ENCODE measurements at places on chromosomes 13 and 19. TPM values are rescaled to one million over a fixed set of nuclear protein-coding genes. Genes with fewer than 3 reads are reported as not detected.

DNA sequence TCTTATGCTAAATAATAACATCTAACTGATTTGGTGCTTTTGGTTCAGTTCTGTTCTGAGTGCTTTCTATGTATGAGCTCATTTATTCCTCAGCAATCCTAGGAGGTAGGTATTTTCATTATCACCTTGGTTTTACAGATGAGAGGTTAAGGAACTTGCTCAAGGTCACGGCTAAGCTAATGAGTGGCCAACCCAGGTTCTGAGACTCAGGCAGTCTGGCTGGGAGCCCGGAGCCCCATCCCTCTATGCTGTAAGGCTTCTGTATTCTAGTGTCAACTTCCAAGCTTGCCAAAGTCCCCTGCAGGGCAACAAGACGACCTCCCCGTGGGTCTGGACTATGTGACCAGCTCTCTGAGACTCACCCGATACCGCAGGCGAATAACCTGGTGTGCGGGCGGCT is 60.5 kb downstream of the PARP4 start:
- H3K27ac ChIP-seq, result no peak overlapping the region
- H3K27me3 ChIP-seq, result no peaks in the 10 kb centered on the region
- DNase-seq, result no peak
- H3K36me3 ChIP-seq, result peaks cover 82% of the 10 kb centered on the region
- H3K4me1 ChIP-seq, result no peaks in the 10 kb centered on the region

DNA sequence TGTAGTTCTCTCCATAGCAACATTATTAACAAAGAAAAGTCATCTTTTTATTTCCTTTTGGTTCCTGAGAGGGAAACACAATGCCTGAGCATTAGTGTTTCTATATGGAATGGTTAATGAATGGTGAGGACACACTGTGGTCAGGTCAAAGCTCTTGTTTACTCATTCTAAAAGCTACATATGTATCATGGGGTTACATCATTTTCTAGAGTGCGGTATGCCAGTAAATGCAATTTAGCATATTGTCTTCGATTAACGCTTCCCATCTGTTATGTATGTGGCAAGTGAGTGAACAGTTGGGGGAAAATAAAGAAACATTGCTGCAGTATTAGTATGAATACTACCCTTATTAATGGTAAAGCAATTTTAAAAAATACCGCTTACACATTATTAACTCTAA is 1152.2 kb upstream of the SPRY2 start:
- no peaks in the 10 kb centered on the region for H3K4me1 ChIP-seq
- no peak for DNase-seq
- H3K27ac ChIP-seq, result no peak overlapping the region

Gene ATP4B
- not detected for total RNA-seq

GRCh38 chr13:63042686-63043085 is 1627.0 kb upstream of the PCDH20 start:
- H3K4me3 ChIP-seq, result no peak overlapping the region
- H3K36me3 ChIP-seq, result no peaks in the 10 kb centered on the region
- peaks cover 15% of the 10 kb centered on the region for H3K4me1 ChIP-seq
- H3K27me3 ChIP-seq, result no peaks in the 10 kb centered on the region
- no peak for DNase-seq

- DNase-seq, result no peak
- H3K36me3 ChIP-seq, result peaks cover 68% of the 10 kb centered on the region
- no peak overlapping the region for H3K27ac ChIP-seq
- H3K27me3 ChIP-seq, result no peaks in the 10 kb centered on the region
- no peak overlapping the region for H3K4me3 ChIP-seq
- H3K4me1 ChIP-seq, result peaks cover 25% of the 10 kb centered on the region
Measured at GRCh38 chr19:1121395-1121794, 17.6 kb downstream of the GPX4 start.

DNA sequence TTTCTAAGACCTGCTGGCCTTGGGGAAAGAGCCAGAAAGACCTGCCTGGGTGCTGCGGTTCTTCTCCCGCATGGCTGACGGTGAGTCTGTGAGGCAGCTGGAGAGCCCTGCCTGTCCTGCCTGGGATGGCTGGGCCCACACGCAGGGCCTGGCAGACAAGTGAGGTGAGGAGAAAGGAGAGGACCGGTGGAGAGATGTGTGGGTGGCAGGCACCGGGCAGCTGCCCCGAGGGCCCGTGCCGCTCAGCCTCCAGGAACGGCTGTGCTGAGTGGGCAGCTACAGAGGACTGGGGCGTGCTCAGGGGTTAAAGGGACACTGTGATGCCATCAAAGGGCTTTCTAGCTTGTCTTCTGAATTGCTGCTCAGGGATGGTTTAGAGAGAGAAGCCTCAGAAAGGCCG is 53.8 kb downstream of the MLLT1 start:
- H3K27ac ChIP-seq, result no peak overlapping the region
- peaks cover 74% of the 10 kb centered on the region for H3K36me3 ChIP-seq
- H3K27me3 ChIP-seq, result no peaks in the 10 kb centered on the region
- H3K4me1 ChIP-seq, result peaks cover 18% of the 10 kb centered on the region

Gene C19orf81
- not detected for total RNA-seq

DNA sequence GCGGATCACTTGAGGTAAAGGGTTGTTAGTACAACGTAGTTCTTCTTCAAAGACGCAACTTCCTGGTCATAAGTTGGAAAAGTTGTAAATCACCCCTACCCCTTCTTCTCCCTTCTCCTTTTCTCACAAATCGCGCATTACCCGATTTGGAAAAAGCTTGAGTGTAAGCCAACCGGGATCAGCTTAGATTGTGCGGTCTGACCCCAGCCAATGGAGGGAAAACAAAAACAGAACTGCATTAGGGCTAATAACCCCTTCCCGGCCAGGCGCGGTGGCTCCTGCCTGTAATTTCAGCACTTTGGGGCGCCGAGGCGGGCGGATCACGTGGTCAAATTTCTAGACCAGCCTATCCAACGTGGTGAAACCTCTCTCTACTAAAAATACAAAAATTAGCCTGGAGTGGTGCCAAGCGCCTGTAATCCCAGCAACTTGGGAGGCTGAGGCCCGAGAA is 806 bp downstream of the ZNF90 start:
- no peak for DNase-seq
- no peaks in the 10 kb centered on the region for H3K27me3 ChIP-seq
- H3K4me3 ChIP-seq, result peak overlapping the region; percentile 61
- H3K27ac ChIP-seq, result peak overlapping the region; percentile 49
- H3K4me1 ChIP-seq, result peaks cover 14% of the 10 kb centered on the region

GRCh38 chr13:20195801-20196200 is 3.1 kb upstream of the GJB2 start:
- no peak overlapping the region for H3K4me3 ChIP-seq
- H3K27me3 ChIP-seq, result peaks cover 64% of the 10 kb centered on the region
- H3K4me1 ChIP-seq, result peaks cover 28% of the 10 kb centered on the region
- H3K36me3 ChIP-seq, result no peaks in the 10 kb centered on the region
- no peak overlapping the region for H3K27ac ChIP-seq

GRCh38 chr19:40831502-40832430 is 18.5 kb downstream of the CYP2A6 start:
- H3K4me1 ChIP-seq, result no peaks in the 10 kb centered on the region
- no peaks in the 10 kb centered on the region for H3K27me3 ChIP-seq
- no peak overlapping the region for H3K4me3 ChIP-seq
- H3K27ac ChIP-seq, result no peak overlapping the region
- no peak for DNase-seq

GRCh38 chr19:1133471-1133929 is 29.7 kb downstream of the GPX4 start:
- H3K4me1 ChIP-seq, result peaks cover 82% of the 10 kb centered on the region
- no peaks in the 10 kb centered on the region for H3K27me3 ChIP-seq
- no peak for DNase-seq
- H3K27ac ChIP-seq, result peak overlapping the region; percentile 85

Gene DLEU7
- total RNA-seq, result 0.42 TPM

Gene SIAH3
- total RNA-seq, result not detected

GRCh38 chr19:10805065-10805757 is 30.8 kb downstream of the TMED1 start:
- H3K27ac ChIP-seq, result no peak overlapping the region
- no peak overlapping the region for H3K4me3 ChIP-seq
- DNase-seq, result no peak

GRCh38 chr13:95603887-95604555 is 40.5 kb downstream of the DZIP1 start:
- H3K27ac ChIP-seq, result no peak overlapping the region
- H3K4me1 ChIP-seq, result peaks cover 5% of the 10 kb centered on the region
- H3K4me3 ChIP-seq, result no peak overlapping the region
- H3K36me3 ChIP-seq, result peaks cover 36% of the 10 kb centered on the region

- H3K4me3 ChIP-seq, result no peak overlapping the region
- no peak for DNase-seq
- peaks cover 8% of the 10 kb centered on the region for H3K4me1 ChIP-seq
- H3K27ac ChIP-seq, result peak overlapping the region; percentile 23
Measured at GRCh38 chr13:24149246-24150032, 11.1 kb upstream of the SPATA13 start.

DNA sequence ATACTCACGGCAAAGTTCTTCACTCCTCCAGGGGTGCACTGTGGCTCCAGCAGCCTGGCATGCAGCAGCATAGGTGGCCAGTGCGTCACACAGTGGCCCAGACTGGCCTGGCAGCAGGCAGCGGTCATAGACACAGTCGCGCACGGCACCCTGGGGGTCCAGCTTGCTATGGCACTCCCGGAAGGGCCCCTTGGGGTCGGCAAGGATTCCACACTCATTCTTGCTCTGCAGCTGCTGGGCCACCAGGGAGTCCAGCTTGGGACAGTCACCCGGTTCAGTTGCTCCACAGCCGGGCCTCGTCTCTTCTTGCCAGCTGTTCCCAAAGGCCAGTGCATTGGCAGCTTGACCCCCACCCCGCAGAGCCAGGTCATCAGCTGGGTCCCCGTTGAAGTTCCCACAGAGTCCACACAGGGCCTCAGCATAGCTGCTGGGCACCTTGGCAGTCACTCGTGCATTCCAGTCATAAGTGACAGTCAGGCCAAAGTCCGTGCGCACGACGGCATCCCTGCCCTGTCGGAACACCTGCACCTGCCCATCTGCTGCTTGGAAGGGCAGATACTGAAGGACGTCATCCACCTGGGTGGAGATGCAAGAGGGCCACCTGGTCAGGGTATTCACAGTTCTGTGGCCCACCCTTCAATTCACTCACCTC is 20.6 kb downstream of the FCGBP start:
- H3K36me3 ChIP-seq, result no peaks in the 10 kb centered on the region
- no peak for DNase-seq
- no peak overlapping the region for H3K4me3 ChIP-seq
- H3K27ac ChIP-seq, result no peak overlapping the region

DNA sequence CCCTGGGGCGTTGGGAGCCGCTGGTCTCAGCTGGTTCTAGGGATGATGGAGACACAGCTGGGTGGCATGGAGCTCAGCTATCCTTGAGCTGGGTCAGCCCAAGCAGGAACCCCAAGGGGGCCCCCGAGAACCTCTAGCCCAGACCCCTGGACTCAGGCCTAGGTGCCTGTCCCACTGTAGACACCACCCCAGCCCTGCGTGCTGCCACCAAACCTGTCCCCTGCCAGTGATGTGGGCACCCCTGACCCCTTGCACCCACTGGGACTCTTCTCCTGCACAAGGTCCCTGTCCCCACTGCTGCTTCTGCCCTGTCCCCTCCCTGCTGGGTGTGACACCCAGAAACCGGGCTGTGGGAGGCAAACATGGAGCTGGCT is 26.8 kb downstream of the CEBPA start:
- H3K27me3 ChIP-seq, result no peaks in the 10 kb centered on the region
- H3K27ac ChIP-seq, result no peak overlapping the region
- H3K36me3 ChIP-seq, result no peaks in the 10 kb centered on the region
- no peak for DNase-seq

Gene PROZ
- total RNA-seq, result not detected

Data from esophagus muscularis mucosa (tissue), 4 donors.